ENCODE measurements at places on chromosomes 4 and X.

GRCh38 chr4:56650262-56651055 lies 30.6 kb downstream of the HOPX start:
- DNase-seq: no peak

- no peak for DNase-seq
These were observed 3.5 kb upstream of the TAB3 start for GRCh38 chrX:30892591-30892990.

DNA sequence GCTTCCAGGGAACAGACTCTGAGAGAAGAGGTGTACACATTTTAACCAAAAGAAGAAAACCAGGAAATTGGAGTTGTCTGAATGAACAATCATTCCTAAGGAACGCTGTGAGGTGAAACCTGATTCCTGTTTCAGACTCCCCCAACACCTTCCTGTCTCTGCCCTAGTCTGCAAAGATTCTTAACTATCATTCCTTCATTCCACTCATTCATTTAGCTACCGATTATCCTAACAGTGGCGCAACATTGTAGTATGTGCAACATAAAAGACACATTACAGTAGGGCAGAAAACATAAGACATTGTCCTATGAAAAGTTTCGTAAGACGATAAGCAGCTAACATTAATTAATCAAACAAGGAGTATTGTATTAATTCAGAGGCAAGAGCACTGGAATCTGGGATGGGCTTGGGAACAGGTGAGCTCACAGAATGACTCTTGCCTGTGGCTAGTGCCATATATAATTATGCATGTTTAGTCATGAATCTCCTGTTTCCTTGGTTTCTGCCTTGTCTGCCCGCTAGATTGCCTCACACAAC lies 23.8 kb upstream of the ADH7 start:
- no peak for DNase-seq

- no peak for DNase-seq
These were observed 1162.1 kb downstream of the RAPGEF2 start for GRCh38 chr4:160265014-160265413.

DNA sequence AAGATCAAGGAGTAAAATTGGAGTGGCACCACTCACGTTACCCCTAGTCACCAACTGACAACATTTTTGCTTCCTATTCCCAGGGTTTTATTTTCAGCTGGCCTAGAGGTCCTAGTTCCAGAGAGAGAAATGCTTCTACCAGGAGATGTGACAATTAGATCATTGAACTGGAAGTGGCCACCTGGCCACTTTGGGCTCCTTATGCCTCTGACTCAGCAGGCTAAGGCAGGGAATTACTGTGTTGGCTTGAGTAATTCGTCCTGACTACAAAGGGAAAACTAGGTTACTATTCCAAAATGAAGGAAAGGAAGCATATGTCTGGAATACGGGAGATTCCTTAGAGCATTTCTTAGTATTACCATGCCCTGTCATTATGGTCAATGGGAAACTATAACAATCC lies 831.6 kb upstream of the NDST4 start:
- no peak for DNase-seq

DNA sequence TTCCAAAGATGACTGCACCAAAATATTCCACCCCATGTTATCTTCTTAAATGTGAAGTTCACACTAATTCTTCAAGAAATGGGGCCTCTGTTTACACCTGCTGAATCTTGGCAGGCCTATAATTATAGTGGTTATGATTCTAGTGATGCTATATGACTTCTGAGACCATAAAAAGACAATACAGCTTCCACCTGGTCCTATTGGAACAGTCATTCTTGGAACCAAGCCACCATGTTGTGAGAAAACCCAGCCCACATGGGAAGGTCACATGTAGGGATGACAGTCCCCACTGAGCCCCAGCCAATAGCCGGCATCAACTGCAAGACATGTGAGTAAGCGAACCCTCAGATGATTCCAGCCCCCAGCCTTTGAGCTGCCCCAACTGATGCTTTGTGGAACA lies 587.5 kb downstream of the MID1IP1 start:
- DNase-seq: no peak

- no peak for DNase-seq
These were observed 56.6 kb downstream of the SPATA18 start for GRCh38 chr4:52107745-52108144.

DNA sequence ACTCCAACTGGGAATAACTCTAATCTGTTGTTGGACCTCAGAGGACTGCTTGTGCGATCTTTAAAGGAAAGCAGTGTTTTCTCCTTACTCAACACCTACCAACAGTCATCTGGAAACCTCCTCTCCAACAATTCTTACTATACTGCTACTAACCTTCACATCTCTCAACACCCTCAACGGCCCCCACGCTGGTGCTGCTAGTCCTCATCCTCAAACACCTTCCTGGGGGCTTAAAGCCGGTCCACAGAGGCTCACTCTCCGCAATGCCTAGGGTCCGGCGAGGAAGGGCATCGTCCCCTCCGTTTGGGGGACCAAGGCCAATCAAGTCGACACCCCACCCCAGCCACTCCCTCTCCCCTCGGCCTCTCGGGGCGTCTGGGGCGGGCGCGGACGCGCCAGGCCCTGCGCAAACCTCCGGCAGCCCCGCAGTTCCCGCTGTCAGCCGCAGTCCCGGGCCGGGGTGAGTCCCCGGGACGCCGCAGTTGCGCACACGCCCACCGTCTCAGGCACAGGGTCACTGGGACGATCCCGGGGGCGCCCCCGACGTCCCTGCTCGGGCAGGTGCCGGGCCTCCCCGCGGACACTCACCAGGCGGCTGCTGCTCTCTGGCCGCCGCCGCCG lies 418 bp downstream of the TAB3 start:
- no peak for DNase-seq

DNA sequence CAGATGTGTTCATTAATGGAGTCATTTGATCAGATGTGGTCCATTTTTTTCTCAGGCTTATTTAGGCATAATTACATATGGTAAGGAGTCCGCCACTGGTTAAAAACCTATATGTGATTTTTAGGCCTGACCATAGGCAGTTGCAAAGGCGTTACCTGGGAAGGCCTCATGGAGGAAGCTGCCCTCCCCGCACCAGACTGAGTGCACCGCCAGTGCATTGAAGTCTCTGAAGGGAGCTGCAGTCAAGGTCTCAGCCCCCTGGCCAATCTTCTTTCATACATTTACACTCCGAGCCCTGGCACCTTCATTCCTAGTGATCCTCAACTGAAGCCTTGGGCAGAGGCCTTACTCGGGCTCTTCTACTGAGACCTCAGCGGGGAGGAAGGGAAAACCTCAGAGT lies 898.2 kb upstream of the AGA start:
- no peak for DNase-seq

GRCh38 chr4:46852800-46853199 lies 56.2 kb downstream of the COX7B2 start:
- DNase-seq: no peak

- DNase-seq: peak; percentile 23
These were observed 77.7 kb downstream of the NFKB1 start for GRCh38 chr4:102578819-102579218.

DNA sequence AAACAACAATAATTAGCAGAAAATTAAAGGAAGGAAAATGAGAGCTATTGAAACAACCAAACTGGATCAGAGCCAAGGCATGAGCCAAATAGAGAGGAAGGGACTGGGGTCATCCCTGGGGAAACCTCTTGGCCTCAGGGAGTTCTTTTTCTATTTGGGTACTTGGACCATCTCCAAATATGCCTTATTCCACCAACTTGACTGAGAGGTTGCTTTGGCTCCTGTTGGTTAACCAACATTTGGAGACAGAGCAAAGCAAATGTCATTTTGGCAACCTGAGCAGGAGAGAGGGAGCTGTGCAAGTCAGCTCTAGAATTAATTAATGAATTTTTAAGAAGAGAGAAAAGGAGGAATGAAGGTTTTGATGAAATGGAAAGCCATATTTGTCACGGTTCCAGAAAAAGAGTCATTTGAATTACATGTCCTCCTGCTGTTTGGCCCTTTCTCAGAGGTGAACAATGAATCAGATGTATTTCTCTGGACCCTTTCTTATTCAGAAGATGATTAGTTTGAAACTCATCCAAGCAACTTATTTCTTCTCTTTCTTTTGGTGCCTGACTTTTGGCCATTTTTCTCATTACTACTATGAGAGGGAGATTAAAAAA lies 119.1 kb downstream of the CNKSR2 start:
- DNase-seq: no peak

GRCh38 chrX:6777238-6778002 lies 242.5 kb upstream of the VCX3A start:
- DNase-seq: no peak

GRCh38 chrX:47707031-47707780 lies 48.2 kb upstream of the UXT start:
- no peak for DNase-seq

- DNase-seq: no peak
These were observed 284.8 kb upstream of the INTU start for GRCh38 chr4:127347936-127348335.

GRCh38 chr4:78667764-78668163 lies 108.4 kb upstream of the BMP2K start:
- DNase-seq: no peak

DNA sequence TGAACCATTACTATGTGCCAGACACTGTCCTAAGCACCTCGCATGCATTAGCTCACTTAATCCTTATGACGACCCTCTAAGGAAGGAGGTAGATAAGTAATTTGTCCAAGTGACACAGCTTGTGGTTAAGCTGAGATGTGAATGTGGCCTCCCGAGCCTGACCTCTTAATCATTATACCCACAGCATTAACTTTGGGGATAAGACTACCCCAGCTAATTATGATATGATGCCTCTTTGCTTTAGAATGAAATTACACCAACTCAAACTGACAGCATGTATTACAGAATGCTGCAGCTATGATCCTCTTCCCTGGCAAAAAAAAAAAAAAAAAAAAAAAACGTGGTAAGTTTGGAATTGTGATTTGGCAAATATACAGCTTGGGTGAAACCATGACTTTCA lies 53.5 kb downstream of the APBB2 start:
- no peak for DNase-seq

DNA sequence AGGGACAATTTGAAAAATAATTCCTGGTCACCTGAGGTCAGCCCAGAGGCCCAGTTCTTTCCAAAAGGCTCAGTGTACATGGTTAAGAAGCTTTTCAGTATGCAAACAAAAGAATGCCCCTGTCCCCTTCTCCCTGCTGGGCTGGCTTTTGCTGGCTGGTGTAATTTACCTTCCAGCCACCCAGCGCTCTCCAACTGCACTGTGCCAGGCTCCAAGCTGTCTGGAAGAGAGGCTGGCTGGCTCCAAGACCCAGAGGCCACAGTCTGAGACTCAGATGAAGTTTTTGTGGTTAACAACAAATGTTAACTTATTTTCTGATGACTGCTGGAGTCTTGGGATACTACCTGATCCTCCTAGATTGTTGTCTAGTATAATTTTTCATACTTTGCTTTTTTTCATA lies 11.9 kb upstream of the KIT start:
- DNase-seq: no peak

DNA sequence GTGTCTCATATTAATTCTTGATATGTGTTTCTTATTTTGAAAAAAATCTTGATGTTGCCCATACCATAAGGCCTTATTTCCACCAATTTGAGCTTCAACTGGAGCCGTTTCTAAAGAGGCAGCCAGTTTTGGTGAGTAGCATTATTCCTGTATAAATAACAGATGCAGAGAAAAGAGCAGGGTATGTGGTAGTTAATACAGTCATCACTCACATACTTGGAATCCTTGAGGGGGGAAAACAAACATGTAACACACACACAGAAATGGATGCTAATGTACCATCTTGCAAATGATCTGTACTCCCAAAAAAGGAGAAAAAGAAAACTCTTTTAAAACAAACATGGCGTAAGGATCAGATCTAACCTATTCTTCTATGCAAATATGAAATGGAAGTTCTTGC lies 389.7 kb downstream of the GPM6A start:
- DNase-seq: no peak

- DNase-seq: no peak
These were observed 1.2 kb downstream of the CYBB start for GRCh38 chrX:37781081-37781480.

- DNase-seq: no peak
These were observed 47.9 kb downstream of the COX18 start for GRCh38 chr4:73021634-73022033.

GRCh38 chr4:58658701-58659100 lies 1548.5 kb upstream of the IGFBP7 start:
- DNase-seq: no peak

- no peak for DNase-seq
These were observed 232.3 kb upstream of the NEIL3 start for GRCh38 chr4:177077095-177077971.

- DNase-seq: no peak
These were observed 9.1 kb downstream of the PAQR3 start for GRCh38 chr4:78930016-78930629.

GRCh38 chrX:139077281-139078250 lies 366.0 kb upstream of the FGF13 start:
- DNase-seq: no peak

- DNase-seq: no peak
These were observed 1195.2 kb downstream of the TECRL start for GRCh38 chr4:63214076-63214475.

DNA sequence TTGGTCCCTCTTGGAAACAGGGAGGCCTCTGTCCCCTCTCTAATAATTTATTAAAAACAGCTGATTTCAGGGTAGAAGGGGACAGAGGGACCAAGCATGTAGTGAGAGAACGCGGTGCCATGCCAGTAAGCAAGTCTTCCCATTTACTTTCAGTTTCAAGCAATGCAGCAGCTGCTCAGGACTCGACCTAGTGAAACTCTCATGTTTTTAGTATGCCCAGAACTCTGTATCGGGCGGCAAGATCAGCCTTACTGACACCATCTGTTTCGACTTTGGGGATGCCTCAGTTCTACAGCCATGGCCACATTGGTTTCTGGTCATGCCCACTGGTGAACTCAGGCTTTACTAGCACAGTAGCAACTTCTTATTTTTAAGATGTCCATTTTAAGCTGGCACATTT lies 40.6 kb downstream of the ZNF81 start:
- no peak for DNase-seq

GRCh38 chr4:123643691-123644090 lies 247.1 kb downstream of the SPRY1 start:
- DNase-seq: no peak

DNA sequence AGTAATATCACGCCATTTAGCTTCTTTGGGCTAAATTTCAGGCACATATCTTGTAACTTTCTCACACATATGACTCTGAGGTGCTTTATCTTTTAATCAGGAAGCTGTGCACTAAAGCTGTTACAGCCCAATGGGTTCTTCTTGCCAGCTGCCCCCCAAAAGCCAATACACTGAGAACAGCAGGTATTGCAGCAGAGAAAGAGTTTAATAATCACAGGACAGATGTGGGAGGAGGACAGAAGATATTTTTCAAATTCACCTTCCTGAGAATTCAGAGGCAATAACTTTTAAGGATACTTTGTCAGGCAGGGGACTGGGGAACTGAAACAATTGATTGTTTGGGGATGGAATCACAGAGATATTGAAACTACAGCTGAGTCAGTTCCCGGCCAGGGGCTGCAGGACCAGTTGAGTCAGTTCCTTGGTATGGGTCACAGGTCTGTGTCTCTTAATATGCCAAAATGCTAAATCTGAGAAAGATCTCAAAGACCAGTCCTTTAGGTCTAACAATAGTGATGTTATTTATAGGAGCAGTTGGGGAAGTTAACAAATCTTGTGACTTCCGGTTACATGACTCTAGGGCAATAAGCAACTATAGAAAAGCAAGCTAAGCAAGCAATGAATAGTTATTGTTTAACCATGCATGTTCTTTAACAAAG lies 28.1 kb downstream of the DDIT4L start:
- DNase-seq: no peak
